HS-27A (cell line): ENCODE measurements at places on chromosomes 1 and 21.

- no peak for DNase-seq
Measured at GRCh38 chr1:161068306-161069234, 1.1 kb downstream of the ARHGAP30 start.

DNA sequence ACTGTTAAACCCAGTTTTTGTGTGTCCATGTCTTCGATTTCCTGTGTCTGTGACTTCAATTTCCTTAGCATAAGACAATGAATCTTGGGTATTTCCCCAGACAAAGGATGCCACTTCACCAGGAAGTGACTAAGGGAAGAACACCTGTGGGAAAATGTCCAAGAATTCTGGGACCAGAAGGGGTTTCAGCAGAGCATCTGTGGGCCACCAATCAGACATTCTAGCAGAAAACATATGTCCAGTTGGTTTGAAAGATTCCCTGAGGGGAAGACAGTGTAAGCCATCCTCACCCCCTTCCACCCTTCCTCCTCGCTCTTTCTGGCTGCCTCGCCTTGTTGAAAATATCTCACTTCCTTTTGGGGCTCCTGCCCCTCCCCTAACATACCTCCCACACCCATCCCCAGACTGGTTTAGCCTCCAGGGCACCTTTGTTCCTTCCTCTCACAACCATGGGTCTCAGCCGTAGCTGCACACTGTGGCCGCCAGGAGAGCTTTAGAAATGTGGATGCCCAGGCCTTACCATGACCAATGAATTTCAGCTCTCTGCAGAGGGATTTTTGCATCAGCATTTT, 25.5 kb upstream of the IFNAR1 start:
- DNase-seq: no peak

DNA sequence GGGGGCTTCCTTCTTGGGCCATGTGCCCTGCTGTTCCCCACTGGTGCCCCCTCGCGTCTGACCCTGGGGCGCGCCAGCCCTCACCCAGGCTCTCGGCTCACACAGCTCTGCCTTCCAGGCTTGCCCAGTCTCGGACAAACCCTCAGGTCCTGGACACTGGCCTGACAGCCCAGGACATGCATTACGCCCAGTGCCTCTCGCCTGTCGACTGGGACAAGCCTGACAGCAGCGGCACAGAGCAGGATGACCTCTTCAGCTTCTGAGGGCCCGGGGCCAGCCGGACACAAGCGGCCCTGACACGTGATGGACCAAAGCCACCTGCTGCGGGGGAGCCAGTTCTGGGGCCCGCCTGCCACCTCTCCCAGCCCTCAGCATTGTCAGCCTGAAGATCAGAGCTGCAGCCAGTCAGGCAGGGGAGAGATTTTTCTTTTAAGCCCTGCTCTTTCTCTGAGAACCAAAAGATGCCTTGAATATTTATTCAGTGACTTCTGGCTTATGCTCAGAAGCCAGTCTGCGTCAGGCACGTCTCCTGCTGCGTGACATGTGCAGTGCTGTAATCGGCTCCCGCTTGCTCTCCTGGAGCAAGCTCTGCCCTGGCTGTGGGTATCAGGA, 23.4 kb downstream of the LDLRAP1 start:
- no peak for DNase-seq

- DNase-seq: no peak
Measured at GRCh38 chr1:68918563-68918962, 421.7 kb upstream of the DEPDC1 start.

DNA sequence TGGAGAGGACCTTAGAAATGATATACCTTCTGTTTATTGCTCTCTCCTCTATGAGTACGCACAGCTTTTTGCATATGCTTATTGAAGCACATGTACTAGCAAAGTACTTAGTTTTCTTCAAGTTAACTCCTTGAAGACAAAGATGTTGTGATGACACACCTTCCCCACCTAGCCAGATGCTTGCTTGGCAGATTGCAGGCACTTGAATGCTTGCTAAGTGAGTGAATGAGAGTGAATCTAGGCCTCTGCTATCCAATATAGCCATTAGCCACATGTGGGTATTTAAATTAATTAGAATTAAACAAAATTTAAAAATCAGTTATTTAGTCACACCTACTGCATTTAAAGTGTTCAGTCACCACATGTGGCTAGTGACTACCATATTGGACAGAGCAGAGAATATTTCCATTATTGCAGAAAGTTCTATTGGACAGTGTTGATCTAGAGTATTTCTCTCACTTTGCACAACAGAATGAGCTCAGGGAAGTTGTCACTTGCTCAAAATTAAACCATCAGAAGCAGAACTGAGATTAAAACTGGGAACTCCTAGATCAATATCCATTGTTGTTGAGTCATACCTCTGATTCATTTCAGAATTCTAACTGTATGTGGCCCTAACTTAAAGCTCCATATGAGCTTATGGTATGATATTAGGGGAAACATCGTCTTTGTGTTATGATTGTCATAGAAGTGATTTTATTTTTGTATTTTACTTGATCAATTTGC, 8.6 kb upstream of the EEIG2 start:
- DNase-seq: no peak

DNA sequence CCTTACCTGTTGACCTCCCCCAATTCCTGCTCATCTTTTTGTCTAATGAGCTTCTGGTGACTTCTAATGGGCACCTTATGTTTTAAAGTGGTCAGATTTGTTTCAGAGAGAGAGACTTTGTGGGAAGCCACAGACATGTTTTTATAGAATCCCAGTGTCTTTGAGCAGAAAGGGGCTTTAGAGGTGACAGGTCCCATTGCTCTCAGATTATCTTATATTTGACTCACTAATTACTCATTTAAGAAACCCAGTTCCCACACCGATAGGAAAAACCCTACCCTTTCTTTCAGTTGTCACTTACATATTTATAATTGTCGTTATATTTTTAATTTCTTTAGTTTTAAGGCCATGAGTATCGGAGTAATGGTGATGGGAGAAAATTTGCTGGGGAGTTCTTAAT, 215.5 kb downstream of the CAMTA1 start:
- DNase-seq: no peak

- DNase-seq: no peak
Measured at GRCh38 chr1:211564084-211564483, 14.9 kb downstream of the SLC30A1 start.

DNA sequence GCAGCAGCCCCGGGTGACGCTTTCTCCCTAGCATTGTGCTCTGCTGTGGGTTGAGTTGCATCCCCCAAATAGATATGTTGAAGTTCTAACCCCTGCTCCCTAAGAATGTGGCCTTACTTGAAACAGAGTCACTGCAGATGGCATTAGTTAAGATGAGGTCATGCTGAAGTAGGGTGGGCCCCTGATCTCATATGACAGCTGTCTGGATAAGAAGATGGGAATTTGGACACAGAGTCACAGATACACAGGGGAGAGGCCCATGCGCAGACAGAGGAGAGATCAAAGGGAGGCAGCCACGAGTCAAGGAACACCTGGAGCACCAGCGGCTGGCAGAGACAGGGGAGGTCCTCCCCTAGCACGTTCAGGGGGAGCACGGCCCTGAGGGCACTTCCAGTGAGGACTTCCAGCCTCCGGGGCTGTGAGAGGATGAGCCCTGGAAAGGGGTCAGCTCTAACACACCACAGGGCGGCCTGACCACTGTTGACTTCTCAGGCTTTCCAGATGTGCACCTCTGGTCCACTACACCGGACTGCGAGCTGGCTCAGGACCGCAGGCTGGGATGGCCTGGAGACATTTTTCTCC, 46.4 kb downstream of the ABCG1 start:
- no peak for DNase-seq

- DNase-seq: no peak
Measured at GRCh38 chr21:33883118-33883517, 32.5 kb downstream of the ATP5PO start.
